ENCODE measurements at places on chromosomes 6 and 20.

- no peak for DNase-seq
Measured at GRCh38 chr6:151205721-151206600, 33.8 kb upstream of the AKAP12 start.

DNA sequence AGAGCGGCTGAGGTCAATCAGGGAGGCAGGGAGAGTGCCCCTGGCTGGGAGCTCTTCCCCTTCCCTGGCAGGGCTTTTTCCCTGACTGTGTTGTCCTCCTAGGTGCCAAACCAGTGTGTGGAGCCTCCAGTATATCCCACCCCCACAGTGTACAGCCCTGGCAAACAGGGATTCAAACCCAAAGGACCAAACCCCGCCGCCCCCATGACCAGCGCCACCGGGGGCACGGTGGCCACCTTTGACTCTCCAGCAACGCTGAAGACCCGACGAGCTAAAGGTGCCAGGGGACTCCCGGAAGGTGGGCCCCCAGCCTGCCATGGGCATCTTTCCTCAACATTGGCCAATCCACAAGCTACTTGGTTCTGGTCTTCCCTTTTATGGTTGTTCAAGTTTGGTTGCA lies 25.2 kb downstream of the ZNF341 start:
- no peak for DNase-seq

GRCh38 chr6:44564906-44565524 lies 177.5 kb downstream of the CDC5L start:
- DNase-seq: no peak

DNA sequence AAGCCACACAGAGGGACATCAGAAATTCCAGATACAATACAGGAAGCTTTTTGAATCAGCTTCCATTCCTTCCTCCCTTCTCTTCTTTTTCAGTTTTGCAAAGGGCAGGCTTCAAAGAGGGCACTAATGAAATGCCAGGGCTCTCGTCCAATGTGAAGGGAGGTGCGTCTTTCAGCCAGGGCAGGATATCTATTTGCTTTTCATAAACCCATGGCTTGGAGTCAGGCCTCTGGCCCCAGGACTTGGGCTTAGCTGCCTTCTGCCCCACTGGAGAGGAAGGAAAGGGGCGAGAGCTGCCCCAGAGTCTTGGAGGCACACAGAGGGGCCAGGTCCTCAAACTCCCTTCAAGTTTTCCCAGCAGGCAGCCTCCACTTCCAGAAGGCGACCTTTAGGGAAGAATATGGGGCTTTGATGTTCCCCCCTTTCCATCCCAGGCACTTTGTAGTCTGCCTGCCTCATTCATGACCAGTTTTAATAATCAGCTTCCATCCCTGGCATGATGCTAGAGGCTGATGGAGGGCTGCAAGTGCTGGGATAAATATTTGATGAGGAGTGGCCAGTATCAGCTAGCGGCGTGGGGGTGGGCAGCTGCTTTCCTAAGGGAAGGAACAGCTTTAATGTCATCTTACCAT lies 234.8 kb downstream of the NRN1 start:
- no peak for DNase-seq

GRCh38 chr20:38156888-38157634 lies 8.0 kb downstream of the TGM2 start:
- no peak for DNase-seq

GRCh38 chr6:40672087-40672486 lies 84.9 kb upstream of the LRFN2 start:
- DNase-seq: no peak

GRCh38 chr6:64243618-64244017 lies 608.0 kb downstream of the PHF3 start:
- no peak for DNase-seq

- DNase-seq: no peak
Measured at GRCh38 chr6:157519255-157520116, 138.5 kb downstream of the ZDHHC14 start.

- no peak for DNase-seq
Measured at GRCh38 chr6:26501482-26501986, 1.4 kb downstream of the BTN1A1 start.

DNA sequence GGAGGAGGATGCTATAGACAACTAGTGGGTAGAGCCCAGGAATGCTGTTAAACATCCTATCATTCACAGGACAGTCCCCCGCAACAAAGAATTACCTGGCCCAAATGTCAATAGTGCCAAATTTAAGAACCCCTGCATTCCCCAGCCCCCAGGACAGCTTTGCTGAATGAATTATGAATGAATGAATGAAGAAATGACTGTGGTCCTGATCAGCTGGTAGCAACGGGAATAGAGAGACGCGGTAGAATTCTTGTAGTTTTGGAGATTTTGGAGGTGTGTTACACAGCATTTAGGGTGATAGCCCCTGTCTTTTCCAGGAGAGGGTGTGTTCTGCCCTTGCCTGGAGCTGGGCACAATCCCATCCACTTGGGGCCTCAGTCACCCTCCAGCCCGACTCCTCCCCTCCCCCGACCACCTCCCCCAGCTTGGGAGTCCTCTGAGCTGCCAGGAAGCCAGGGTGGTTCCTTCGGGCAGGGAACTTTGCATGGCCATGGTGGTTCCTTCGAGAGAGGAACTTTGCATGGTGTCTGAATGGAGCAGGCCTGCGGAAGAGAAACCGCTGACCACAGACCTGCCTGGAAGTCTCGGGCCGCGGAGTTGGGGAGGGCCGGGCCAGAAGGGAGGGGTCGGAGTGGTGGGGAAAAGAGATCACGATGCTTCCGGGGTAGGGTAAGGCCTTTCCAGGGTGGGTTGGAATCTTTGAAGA lies 1.0 kb upstream of the HCK start:
- DNase-seq: no peak

DNA sequence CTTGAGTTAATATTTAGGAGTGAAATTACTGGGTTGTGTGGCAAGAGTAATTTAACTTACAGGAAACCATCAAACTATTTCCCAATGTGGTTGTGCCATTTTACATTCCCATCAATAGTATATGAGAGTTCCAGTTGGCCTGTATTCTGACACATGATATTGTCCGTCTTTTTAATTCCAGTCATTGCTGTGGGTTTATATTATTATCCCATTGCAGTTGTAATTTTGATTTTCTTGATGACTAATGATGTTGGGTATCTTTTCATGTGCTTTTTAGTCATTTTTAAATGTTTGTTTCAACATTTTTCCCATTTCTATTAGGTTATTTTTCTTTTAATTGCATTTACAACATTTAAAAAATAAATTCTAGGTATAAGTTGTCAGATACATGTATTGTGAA lies 614.0 kb downstream of the UTRN start:
- no peak for DNase-seq

- no peak for DNase-seq
Measured at GRCh38 chr20:51067792-51068191, 44.9 kb upstream of the KCNG1 start.

GRCh38 chr6:42217519-42218367 lies at the start of gene MRPS10:
Gene MRPS10, minus strand, starts transcription at chr6:42217861. Its CDS starts 12 bp downstream, at chr6:42217849.
- DNase-seq: peak; percentile 75

DNA sequence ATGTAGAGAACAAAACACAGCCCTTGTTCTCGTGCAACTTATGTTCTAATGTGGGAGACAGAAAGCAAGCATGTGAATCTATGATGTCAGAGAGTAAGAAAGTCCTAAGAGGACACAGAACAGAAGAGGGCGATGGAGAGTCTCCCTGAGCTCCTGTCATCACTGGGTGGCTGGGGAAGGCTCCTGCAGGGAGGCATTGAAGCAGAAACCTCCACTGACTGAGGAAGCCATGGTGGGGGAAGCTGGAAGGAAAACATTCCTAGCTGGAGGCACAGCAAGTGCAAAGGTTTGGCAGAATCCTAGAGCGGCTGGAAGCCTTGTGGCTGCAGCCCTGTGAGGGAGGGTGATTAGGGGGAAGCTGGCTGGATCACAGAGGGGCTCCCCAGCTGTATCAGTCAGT lies 248.0 kb downstream of the CDH26 start:
- DNase-seq: no peak

GRCh38 chr20:35629427-35630145 lies 14.0 kb downstream of the SPAG4 start:
- no peak for DNase-seq

DNA sequence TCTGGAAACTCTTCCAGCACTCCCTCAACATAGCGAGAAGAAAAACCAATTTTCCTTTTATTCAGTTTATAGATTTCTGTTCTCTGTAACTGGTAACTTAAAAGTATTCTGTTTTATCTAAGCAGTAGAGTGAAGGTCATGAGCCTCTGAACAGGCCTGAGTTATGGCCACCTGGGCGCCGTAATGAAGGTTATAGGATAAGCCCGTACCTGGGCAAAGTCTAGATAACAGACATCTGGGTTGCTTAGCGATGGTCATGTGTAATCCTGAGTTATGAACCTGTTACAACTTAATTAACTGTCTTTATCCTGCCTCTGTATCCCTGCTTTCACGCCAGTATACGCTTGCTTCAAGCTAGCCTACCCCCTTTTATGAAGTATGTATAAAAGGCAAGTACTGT lies 13.0 kb upstream of the FAM217A start:
- DNase-seq: no peak

DNA sequence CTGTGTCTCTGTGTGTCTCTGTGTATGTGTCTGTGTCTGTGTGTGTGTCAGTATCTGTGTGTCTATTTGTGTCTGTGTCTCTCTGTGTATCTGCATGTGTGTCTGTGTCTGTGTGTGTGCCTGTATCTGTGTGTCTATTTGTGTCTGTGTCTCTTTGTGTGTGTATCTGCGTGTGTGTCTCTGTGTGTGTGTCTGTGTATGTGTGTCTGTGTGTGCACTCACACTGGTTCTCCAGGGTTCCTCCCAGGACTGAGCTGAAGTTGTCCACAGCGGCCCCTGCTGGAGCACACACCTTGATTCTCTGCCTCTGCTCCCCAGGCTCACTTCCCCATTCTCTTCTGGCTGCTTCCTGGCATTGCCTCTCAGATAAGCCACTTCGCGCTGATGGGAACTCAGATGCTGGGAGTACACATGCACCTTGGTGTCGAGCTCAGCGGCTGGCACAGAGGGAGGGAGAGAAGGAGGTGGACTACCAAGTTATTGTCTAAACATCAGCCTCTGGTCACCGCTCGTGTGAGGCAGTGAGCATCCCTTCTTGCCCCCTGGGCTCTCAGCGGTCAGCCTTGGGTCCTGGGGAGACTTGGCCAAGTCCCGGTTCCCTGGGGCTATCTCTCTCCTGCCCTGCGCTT lies 104.9 kb upstream of the NXT1 start:
- peak; percentile 31 for DNase-seq

- DNase-seq: peak; percentile 11
Measured at GRCh38 chr6:22071270-22072041, 225.4 kb downstream of the PRL start.

DNA sequence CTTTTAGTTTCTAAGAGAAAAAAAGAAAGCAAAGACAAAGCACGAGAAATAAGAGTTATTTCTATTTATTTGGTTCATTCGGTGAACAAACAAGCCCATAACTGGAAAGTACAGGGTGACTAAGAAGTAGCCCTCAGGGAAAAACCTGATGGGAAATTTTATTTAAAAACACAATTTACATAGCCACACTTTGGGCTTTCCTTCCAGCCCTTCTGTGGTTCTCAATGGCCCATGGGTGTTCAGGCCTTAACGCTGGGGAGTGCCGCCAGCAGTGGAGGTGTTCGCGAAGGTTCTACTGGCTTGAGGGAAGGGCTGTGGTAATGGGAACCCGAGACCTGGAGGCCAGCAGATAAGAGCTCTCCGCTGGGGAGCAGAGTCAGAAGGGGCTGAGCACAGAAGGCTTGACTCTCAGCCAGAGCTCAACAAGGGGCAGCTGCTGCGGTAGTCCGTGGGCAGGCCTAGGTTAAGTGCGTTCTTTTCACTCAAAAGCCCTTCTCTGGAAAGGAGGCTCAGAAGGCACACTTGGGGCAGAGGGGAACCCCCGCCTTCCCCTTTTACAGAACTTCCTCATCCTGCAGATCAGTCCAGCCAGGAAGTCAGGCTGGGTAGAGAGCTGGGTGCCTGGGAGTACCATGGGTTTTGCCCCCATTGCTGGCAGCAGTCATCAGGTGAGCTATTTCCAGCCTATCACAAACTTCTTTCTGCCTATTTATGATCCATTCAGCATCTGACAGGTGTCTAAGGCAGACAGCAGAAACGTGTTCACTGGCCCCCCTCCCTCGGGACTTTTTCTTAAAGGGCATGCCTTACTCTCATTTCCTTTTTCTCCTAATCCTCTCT lies 8.8 kb upstream of the CD83 start:
- DNase-seq: no peak

- DNase-seq: no peak
Measured at GRCh38 chr6:131129689-131130553, 5.3 kb upstream of the AKAP7 start.

DNA sequence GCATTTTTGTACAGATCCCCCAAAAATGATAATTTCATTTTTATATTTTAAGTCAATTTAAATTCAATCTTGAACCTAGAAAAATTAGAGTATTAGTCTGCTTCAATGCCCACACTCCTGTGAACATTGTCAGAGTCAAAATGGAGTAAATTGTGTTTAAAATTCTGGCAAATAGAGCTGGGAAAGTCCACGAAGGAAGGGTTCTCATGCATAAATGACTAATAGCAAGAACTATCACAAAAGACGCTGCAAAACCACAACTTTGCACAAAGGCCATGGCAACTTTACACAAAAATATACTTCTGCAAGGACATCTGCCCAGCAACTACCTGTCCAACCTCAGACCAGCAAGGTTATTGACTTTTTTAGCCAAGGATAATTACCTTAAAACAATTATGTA lies 203.2 kb upstream of the SMLR1 start:
- DNase-seq: no peak

- no peak for DNase-seq
Measured at GRCh38 chr20:62129731-62130531, 7.7 kb downstream of the LSM14B start.

DNA sequence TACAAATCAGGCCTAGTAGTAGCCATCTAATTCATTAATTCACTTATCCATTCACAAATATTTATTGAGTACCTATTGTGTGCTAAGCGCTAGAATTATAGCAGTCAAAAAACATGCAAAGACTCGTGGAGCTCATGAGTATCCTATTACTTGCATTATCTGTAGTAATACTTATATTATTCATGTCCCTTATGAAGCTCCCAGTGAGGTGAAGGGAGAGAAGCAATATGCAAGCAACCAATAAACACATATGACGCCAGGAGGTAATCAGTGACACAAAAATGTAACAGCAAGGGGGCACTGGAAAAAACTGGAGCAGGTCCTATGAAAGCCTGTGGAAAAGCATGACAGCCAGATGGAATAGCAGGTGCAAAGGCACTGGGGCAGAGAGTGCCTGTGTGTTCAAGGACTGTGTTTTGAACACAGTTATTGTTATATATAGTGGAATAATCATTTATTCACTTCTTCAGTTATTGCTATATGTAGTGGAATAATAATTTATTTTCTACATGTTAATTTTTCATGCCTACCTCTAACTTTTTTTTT lies 109.5 kb downstream of the KIF13A start:
- no peak for DNase-seq

GRCh38 chr6:155187994-155188706 lies 75.7 kb upstream of the CLDN20 start:
- DNase-seq: no peak

- no peak for DNase-seq
Measured at GRCh38 chr6:31734247-31734820, 2.0 kb downstream of the CLIC1 start.

Data from hypothalamus (tissue), 51 donors.